Epithelial cell of proximal tubule (primary cell): ENCODE measurements at places on chromosomes 6 and 20.

GRCh38 chr20:25525867-25526266 is 59.5 kb downstream of the NINL start:
- peak; percentile 97 for DNase-seq

DNA sequence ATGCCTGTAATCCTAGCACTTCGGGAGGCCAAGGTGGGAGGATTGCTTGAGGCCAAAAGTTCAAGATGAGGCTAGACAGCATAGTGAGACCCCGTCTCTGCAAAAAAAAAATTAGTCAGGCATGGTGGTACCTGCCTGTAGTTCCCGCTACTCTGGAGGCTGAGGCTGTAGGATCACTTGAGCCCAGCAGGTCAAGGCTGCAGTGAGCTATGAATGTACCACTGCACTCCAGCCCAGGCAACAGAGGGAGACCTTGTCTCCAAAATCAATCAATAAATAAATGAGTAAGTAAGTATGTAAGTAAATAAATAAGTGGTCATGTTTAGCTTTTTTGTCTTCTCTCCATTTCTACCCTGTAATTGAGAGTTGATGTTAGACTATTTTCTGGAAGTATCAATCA is 336.8 kb downstream of the FARS2 start:
- no peak for DNase-seq

- no peak for DNase-seq
These were observed 16.6 kb upstream of the CTAGE9 start for GRCh38 chr6:131727467-131727866.

DNA sequence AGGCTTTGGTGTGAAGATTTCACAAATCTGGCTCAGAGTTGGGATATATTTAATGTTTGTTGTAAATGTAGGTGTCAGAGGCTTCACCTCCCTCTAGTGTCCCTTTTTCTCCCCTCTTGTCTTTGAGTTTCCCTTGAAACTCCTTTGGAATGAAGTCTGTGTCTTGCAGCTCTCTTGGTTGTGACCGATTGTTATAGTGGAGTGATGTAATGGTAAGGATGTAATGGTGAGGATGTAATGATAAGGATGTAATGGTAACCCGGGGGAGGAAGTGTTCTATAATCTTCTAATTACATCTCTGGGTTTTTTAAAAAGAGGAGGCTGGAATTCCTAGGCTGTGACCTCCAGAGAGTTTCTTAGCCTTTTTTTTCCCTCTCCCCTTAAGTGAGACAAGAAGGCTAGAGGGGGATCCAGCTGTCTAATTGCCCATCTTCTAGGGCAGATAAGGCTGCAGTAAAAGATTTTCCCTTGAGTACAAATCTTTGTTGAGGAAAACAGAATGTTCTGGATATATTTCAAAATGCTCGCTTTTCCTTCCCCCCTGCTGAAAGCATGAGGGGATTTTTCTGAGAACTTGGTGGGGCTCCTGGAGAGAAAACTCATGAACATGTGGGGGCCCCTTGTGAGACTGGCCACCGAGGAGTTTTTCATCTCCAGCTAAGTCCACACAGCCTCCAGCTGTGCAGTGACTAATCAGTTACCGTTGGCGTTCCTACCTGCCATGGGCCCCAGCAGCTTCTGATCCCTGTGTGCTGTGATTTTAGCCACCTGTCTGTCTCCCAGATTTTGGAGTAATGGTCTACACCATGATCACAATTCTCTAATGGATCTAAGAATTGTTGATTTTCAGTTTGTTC is 156.7 kb upstream of the PMEPA1 start:
- no peak for DNase-seq

- DNase-seq = no peak
These were observed 11.6 kb upstream of the TFB1M start for GRCh38 chr6:155325700-155326516.

- no peak for DNase-seq
These were observed 161.0 kb upstream of the SYNCRIP start for GRCh38 chr6:85803721-85804120.

- DNase-seq = no peak
These were observed 31.3 kb upstream of the E2F3 start for GRCh38 chr6:20370393-20370792.

GRCh38 chr6:166244353-166245045 is 63.7 kb downstream of the PRR18 start:
- DNase-seq = no peak

GRCh38 chr6:149648148-149649145 is at the start of gene KATNA1:
Gene KATNA1 (minus strand): TSS chr6:149648714. CDS start chr6:149638547, 10,167 bp downstream.
- DNase-seq = peak; percentile 27

DNA sequence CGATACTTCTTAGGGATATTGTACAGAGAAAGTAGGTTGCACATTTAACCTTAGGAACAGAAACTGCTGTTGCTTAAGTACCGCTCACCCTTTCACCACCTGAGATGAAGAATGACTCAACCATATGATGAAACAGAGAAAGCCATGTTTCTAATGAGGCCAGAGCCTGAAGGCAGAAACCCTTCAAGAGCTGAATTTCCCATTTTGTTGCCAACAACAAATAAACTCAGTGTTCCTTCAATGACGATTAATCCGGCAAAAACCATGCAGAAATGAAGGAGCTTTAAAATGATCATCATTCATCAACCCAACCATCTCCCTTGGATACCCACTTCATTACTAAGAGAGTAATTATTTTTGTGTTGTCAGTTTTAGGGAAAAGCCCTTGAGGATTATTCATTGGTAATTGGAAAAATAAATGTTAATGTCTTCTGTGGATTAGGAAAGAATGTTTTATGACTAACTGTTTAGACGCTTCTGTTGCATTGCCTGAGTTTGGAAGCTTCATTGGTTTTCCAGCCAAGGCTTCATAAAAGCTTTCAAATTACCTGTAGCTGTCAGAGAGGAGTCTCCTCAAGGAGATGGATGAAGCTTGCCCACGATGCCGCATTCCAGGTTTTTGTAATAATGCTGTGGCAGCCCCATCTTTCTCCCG is 112.1 kb upstream of the IYD start:
- peak; percentile 81 for DNase-seq

GRCh38 chr6:160005861-160006540 is 37.1 kb downstream of the IGF2R start:
- no peak for DNase-seq

DNA sequence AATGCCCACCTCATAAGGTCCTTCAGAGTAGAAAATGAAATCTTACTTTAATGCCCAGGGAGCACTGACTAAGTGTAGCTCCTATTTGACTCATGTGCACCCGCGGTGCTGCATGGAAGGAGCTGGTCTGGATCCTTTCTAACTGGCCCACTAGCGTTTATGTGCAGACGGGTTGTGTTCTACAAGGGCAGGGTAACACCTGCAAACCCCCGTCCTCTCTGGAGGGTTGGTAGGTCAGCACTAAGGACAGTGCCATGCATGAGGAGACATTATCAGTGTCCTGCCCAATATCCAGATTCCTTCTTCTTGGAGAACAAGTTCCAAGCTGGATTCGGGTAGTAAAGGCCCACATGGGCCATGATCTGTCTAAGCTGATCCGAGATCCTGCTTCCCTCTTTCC is 140.3 kb downstream of the ANKRD60 start:
- DNase-seq = no peak

DNA sequence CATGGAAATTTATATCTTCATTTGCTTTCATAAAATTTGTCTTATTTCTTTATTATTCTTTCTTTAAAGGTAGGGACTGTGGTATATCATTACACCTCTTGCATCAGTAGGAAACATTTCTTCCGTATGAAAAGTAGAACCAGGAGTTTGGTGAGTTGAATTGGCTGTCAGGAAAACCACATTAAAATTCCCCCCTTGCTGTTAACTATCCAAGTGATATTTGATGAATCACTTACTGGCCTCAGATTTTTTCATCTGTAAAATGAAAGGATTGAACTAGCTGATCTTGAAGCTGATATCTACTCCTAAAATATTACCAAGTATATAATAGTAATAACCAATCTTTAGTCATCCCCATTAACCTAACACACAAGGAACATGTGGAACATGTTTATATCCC is 460.9 kb downstream of the GJA1 start:
- DNase-seq = no peak

- DNase-seq = no peak
These were observed 83.3 kb upstream of the TNFAIP3 start for GRCh38 chr6:137783710-137784109.

- no peak for DNase-seq
These were observed 22.6 kb upstream of the PREX1 start for GRCh38 chr20:48850257-48850976.

DNA sequence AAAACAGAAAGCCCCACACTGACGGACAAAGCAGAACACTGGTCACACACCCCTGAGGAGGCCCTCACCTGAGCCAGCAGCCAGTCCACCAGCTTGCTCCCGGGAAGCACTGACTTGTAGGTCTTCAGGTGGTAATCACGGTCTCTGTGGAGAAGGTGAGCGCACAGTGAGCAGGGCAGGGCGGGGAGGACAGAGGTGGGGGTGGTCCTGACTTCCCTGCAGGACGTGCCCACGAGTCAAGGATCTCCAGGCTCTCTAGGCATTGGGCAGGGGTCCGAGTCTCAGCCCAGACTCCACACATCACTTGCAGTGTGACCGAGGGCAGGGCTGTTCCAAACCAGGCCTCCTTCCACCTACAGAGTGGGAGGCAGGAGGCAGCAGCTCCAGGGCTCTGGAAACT is 151.7 kb downstream of the PREX1 start:
- no peak for DNase-seq

DNA sequence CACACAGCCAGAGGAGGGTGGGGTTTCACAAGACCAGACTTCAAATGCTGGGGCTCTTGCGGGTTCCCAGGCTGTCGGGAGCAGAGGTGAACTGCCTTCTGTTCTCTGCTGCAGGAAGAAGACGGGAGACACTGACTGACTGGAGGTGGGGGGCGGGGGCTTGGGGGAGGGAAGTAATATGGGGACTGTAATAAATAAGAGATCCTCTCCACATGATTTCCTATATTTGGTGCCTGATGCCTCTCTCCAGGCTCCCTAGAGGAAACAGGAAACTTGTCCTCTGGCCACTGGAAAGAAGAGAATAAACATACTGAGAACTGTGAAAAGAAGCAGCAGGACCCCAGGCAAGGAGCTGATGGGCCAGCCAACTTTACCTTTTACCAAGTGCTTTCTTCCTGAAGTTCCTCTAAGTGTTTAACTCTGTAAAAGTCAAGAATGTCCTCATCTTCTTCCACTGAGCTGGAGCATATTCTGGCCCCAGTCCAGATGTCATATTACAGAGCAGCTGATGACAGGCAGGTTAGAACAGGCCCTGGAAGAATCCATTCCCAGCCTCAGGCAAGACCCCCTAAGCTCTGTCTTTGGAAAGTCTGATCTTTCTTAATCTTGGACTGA is 33.2 kb upstream of the ADGRF5 start:
- DNase-seq = no peak

DNA sequence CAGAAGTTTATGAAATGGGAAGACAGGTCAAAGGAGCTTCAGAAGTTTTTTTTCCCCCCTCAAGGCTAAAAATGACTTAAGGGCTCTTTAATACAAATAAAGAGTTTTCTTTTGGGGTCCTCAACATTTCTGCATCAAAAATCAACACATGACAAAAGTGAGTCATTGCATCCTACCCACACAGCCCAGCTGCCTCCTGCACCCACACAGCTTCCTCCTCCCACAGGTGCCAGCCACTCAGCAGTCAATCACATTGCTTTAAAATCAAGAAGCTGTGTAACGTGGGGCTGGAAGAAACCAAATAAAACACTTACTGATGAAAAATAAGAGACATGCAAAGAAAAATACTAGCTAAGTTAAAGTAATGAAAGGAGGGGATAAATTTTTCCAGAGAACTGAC is 68.5 kb downstream of the MAP3K5 start:
- DNase-seq = no peak

- no peak for DNase-seq
These were observed 5.8 kb upstream of the STMND1 start for GRCh38 chr6:17096096-17096495.

DNA sequence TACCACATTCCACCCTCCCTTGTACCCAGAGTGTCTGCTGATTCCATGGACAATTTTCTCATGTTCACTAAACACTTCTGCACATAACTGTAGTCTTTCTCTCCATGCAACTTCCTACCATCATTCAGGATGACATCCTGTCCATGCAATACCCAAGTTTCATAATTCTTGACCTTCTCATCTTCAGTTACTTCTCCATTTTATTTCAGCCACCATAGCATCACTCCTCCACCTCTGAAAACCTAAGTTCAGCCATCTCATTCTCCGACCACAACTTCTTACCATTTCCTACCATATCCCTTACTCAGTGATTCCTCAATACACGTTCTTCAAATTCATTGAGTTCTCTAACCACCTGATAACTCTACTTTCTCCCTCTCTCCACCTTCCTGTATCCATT is 216.5 kb upstream of the TENT5A start:
- no peak for DNase-seq

- DNase-seq = no peak
These were observed 334.6 kb downstream of the ESR1 start for GRCh38 chr6:152142105-152142504.

GRCh38 chr20:52035977-52036376 is 155.6 kb downstream of the ZFP64 start:
- no peak for DNase-seq

DNA sequence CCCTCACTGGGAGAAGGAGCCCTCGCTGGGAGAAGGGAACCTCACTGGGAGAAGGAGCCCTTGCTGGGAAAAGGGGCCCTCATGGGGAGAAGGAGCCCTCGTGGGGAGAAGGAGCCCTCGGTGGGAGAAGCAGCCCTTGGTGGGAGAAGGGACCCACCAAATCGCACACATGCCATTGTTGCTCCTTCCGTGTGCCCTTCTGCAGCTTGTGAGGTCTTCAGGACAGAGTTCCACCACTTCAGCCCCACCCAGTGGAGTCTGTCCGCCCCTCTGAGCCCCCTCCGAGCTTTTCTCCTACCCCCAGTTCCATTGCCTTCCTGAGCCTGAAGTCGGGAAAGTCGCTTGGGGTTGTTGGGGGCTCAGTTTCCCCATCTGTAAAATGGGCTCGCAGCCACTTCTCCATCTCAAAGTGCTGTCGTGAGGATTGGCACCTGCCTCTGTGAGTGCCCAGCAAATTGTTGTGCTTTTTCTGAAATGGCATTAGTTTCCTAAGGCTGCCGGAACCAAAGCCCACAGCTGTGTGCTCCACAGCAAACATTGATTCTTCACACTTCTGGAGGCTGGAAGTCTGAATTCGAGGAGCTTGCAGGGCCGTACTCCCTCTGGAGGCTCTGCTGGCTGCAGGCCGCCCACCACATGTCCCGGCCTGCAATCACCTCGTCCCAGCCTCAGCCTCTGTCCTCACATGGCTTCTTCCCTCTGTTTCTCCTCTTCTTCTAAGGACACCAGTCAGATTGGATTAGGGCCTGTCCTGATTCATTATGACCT is 124.7 kb upstream of the PMEPA1 start:
- DNase-seq = no peak
